LoVo (cell line): ENCODE measurements at places on chromosomes 16 and 17.
A peak's percentile ranks its signal among the peaks of the same experiment; 100 is the strongest.

GRCh38 chr16:75244225-75244809 is 7.1 kb downstream of the BCAR1 start:
- no peak for DNase-seq

- DNase-seq: no peak
These were observed 24.3 kb downstream of the PLCD3 start for GRCh38 chr17:45108051-45108450.

GRCh38 chr17:76736349-76737081 is 616 bp downstream of the SRSF2 start:
- DNase-seq: peak; percentile 59

DNA sequence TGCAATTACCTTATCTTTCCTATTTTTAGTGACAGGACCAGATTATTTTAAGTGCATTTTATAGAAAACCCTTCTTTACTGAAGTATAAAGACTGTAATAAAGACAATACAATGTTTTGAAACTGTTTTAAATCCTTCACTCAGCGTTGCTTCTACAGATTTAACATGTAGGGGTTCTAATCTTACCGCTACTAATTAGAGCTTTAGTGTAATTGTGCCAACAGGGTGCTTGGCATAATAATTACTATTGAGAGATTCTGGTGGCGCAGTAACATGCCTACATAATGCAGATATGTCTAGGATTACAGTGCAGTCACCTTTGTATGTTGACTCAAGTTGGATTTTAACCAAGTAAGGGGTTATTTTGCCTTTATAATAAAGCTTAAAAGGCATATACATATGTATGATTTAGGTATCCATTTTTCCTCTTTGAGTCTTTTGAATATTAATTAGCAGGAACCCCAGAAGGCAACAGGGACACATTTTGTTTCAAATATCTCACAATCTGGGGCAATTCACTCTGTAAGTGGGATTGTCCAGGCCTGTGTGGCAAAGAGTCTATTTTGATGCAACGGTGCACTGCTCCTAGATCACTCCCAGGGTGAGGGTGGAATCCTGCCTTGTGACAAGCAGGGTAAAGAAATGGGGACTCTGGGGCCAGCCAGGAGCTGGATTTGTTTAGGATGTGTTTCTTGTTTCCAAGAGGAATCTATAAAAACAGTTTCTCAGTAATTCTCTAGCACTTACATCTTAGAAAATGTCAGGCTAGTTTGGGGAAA is 604.7 kb upstream of the SALL1 start:
- DNase-seq: no peak

GRCh38 chr17:18158022-18158600 is 25.5 kb upstream of the ALKBH5 start:
- DNase-seq: peak; percentile 80

- DNase-seq: peak; percentile 8
These were observed 174.0 kb downstream of the KATNIP start for GRCh38 chr16:27723711-27724481.
